ENCODE measurements at places on chromosomes 13 and 19.

GRCh38 chr19:34044021-34044420 is 128.3 kb upstream of the LSM14A start:
- no peak for DNase-seq

GRCh38 chr13:59157181-59157580 is 1006.5 kb downstream of the DIAPH3 start:
- DNase-seq: no peak

- DNase-seq: no peak
Measured at GRCh38 chr13:95403349-95404140, 102.3 kb upstream of the ABCC4 start.

DNA sequence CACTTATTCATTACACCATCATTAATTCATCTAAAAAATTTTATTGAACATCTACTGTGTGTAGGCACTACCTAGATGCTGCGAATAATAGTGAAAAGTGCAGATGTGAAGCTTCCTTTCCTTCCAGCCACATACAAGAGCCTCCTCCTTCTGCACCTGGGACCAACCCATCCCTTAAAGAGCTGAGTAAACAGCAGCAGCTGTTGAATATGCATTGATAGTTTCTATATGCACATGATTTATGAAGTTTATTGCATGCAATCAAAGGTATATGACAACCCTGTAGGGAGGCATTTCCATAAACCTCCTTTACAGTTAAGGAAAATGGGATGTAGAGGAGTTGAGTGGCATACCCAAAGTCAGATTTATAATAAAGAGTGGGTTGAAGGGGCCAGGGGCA is 110.3 kb upstream of the IPO5 start:
- no peak for DNase-seq

- no peak for DNase-seq
Measured at GRCh38 chr13:34335014-34336007, 517.4 kb downstream of the RFC3 start.

- DNase-seq: no peak
Measured at GRCh38 chr13:65642996-65643395, 1587.1 kb downstream of the PCDH9 start.

GRCh38 chr13:113129921-113130750 is 7.5 kb downstream of the F10 start:
- no peak for DNase-seq

DNA sequence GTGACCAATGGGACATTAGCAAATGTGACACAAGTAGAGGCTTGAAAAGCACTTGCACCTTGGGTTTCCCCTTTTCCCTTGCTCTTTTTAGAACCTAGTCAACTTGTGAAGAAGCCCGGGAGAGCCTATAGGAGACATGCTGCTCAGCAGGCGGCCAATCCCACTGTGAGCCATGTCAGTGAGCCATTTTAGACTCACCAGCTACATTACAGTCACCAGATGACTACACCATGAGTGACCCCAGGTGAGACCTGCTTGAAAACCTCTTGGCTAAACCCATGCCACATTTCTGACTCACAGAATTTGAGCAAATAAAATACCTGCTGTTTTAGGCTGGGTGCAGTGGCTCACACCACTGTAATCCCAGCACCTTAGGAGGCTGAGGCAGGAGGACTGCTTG is 317.5 kb downstream of the KLF12 start:
- no peak for DNase-seq

DNA sequence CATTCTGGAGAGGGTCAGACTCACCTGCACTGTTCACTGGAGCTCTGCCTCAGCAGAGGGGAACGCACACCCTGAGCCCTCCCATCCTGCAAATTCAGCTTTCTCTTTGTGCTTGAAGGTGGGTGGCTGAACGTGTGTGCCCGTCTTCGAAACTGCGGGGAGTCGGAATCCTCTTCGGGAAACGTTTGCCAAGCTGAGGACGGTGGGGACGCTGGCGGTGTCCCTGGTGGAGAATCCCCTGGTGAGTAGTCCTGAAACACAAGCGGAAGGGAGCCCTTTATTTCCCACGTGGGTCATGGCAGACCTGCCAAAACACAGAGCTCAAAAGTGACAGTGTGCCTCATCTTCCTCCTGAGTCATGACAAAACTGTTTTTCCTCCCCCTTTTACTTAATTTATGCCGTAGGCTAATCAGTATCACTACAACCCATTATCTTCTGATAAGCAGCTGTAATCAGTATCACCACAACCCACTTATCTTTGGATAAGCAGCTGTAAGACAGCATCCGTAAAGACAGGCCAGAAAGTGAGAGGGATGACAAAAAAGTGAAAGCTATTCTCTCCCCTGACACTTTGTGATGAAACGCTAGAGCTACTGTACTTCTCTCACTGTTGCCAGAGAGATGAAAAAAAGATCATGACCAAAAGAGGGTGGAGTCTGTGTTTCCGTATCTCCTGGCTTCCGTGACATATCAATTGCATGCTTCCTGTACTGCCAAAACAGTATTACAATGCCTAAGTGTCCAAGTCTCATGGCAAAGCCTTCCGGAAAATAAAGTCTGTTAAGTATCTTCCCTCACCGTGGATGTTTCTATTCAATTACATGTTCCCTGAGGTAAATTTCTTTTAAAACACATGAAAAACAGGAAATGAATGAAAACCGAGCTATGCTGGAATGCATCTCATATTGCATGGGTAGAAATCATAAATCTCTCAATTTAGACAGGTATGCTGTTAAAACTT is 155.5 kb downstream of the TBC1D4 start:
- peak; percentile 26 for DNase-seq

DNA sequence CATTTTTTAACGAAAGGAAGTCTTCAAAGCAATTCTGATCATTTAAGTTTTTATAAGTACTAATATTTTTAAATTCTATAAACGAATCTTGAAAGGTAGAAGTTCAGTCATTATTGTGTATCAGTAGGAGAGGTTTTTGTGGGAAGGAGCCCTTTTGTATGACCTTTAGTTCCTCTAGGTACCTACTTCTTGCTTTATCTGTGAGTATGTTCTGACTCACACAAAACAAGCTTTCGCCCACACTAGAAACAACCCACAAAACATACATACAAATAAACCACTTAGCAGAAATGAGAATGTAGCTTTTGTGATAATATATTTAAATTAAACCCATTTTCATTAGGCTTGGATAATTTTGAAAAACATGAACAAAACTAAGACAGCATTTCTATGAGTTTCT is 27.8 kb downstream of the ERCC5 start:
- no peak for DNase-seq

- no peak for DNase-seq
Measured at GRCh38 chr13:33917190-33917589, 99.2 kb downstream of the RFC3 start.

GRCh38 chr13:78022164-78022877 is 103.7 kb upstream of the EDNRB start:
- DNase-seq: no peak

DNA sequence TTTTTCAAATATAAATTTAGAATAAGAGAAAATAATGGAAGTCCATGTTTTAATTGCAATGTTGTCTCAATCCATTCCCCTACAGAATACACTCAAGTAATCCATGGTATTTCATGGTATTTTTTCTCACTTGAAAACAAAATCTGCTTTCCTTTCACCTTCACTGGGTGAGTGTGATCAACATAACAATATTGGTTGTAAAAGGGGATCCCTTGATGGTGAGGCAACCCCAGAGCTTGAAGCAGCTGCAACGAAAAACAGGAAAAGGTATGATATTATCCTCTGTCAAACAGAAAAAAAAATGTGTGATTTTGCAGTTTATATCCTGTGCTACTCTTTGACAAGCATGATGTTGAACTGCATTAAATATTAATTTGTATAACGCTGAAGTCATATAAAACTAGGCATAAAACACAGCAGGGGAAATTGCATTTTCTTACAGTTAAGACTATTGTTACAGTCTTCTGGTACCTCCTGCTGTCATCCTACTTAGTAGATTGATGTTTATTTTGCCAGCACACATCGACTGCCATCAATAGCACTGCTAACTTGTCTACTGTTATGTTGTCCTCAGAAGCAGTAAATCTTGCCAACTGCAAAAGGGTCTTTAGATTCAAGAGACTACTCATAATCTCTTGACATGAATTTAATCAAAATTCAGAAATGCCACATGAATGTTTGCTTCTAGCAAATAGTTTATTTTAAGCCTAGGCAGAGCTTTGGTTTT is 373.1 kb upstream of the MIR17HG start:
- no peak for DNase-seq

GRCh38 chr13:21176982-21177284 is 475 bp downstream of the MRPL57 start:
- no peak for DNase-seq

DNA sequence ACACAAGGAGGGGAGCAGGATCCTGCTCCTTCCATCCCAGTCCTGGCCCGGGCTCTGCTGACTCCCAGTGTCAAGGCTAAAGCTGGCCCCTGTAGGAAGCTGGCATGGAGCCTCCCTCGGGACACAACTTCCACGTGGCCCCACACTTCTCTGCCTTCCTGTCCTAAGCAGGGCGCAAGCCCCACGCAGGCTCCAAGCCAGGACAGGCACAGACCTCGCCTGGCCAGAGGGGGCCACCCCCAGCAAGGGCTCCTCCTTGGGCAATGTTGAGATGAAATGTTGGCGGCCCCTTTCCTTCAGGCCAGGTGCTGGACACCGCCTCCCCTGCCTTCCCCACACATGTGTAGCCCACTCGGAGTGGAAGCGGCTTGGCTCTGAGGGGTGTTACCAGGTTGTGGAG is 66.6 kb downstream of the COL4A1 start:
- no peak for DNase-seq

DNA sequence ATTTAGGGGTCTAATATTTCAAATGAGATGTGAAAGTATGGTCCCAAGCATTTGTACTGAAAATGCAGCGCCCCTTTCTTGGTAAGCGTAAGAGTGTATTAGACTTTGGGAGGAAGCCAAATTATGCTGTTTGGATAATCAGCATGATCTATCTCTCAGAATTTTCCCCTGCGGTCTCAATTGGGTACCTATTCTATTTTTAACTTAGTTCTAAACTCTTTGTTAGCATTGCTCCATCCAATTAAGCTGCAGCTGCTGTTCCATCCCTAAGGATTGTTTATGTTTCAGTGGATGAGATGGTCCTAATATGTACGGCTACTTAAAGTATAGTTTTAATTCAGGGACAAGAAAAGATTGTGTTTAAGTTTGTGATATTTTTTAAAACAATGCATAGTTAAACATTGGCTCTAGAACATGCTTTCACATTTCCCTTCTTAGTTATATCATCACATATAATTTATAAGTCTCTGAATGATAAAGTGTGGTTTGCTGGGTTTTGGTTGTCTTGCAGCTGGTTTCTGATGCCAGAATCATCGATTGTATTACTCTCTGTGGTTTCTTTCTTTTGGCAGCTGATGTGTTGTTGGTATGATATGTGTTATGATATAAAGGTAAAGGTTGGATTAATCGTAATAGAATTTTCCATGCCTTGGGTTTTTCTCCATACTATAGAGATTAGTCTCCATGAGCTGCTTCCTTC is 15.0 kb downstream of the POLR1D start:
- no peak for DNase-seq

GRCh38 chr19:46489445-46490272 is 6.0 kb downstream of the PNMA8B start:
- no peak for DNase-seq

- DNase-seq: no peak
Measured at GRCh38 chr19:27773318-27774094, 1439.4 kb downstream of the UQCRFS1 start.

- DNase-seq: no peak
Measured at GRCh38 chr13:93847162-93847561, 620.6 kb downstream of the GPC6 start.

- no peak for DNase-seq
Measured at GRCh38 chr19:7654401-7654800, 14.4 kb upstream of the RETN start.

GRCh38 chr13:95644601-95645052 is at the start of gene DZIP1:
Gene DZIP1 (minus strand): TSS chr13:95644706. CDS start chr13:95642029, 2,677 bp downstream.
- no peak for DNase-seq

DNA sequence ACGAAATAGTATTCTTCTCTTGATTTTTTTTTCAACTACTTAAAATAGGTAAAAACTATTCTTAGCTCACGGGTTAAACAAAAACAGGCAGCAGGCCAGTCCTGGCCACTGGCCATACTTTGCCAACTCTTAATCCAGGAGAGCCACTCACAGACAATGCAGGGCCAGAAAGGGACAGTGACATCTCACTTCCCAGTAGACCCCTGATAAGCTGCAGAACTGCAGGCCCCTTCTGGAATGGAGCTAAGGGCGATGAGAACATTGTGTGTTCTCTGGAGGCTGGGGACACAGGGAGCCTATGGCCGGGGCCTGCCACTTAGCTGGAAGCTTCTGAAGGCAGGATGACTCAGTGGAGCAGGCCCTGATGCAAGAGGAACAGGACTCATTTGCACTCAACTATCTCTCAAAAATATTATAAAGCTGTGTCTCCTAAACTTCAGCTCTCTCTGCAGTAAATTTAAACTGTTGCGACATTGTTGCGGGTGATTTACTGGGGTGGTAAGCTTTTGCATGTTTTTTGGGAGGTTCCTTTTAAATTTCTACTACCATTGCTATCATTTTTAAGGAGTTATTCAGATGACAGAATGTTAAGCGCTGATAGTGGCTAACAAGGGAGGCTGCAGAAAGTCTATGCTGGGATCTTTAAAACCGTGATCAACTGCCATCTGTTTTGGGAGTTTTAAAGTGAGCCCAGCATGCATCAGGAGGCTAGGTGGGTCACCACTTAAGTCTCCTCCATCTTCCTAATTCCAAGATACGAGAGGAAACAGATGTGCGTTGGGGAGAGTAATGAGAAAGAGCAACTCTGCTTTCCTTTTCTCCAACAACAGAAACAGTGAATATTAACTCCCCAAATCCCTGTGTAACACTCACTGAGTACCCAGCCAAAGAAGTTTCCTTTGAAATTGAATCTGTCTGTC is 33.2 kb upstream of the KATNAL1 start:
- no peak for DNase-seq

DNA sequence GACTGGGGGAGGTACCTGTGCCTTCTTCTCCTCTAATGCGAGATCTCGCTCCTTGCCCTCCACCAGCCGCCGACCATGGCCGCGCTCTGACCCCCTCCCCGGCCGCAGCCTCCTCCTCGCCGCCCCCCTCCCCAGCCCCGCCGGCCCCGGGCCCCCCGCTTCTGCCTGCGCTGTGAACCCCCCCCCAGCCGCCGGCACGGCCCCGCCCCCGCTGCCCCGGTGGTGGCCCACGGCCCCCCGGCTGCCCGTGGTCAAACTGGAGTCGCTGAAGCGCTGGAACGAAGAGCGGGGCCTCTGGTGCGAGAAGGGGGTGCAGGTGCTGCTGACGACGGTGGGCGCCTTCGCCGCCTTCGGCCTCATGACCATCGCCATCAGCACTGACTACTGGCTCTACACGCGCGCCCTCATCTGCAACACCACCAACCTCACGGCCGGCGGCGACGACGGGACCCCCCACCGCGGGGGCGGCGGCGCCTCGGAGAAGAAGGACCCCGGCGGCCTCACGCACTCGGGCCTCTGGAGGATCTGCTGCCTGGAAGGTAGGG is at the start of gene CACNG8:
CACNG8 (plus strand) TSS at position 51 of the 545 bp plus-strand sequence.
- DNase-seq: no peak

GRCh38 chr19:588093-588740 is 1.5 kb upstream of the HCN2 start:
- DNase-seq: no peak
